ENCODE measurements at places on chromosomes 12 and 14.

DNA sequence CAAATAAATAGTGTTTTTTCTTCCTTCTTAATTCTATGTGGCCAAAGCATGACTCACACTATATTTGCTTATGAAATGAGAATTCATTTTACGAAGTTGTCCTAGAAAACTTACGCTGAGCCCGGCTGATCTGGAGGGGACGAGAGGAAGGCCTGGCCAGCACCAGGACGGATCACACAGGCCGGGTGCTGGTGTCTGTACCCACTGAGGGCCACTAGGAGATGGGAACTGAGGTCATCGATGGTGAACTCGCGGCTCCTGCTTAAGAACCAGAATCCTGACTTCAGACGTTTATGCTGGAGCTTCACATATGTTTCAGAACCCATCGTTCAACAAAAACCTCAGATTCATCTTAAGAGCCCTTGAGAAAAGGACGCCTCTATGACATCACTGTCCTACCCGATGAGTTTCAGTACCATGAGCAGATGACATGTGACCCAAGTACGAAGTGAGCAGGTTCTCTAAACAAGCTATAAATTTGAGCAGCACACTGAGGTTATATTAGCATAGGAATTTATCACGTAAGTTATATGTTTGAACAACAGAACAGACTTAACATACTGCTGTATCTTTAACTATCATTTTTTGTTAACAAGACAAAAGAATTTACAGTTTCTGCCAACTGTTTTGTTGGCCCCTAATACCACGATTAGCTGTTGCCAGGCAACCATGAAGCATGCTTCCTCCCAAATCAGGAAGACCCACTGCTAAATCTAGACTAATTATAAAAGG is 111.9 kb downstream of the FOXN3 start:
- peaks cover 14% of the 10 kb centered on the region for H3K4me1 ChIP-seq
- H3K36me3 ChIP-seq = no peaks in the 10 kb centered on the region
- no peaks in the 10 kb centered on the region for H3K27me3 ChIP-seq
- DNase-seq = peak; percentile 63
- no peak overlapping the region for H3K4me3 ChIP-seq
- peak overlapping the region; percentile 87 for H3K27ac ChIP-seq

DNA sequence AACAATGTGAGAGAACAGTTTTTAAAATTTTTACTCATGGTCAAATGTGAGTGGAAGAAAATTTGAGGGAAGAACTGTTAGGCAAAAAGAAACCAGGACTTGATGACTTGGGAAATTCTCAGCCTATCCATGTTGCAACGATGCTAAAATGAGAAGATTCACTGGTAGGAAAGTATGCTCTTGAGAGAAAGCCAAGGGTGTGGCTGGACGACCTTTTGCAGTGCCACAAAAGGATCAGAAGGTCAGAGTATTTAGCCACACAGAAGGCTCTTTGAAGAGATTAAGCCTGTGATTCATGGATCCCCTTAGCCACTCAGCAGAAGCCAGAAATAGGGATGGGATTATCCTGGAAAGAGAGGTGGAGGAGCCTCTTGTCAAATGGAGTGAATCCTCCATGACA is 336.8 kb downstream of the LRIG3 start:
- no peaks in the 10 kb centered on the region for H3K27me3 ChIP-seq
- peak; percentile 22 for DNase-seq
- H3K4me1 ChIP-seq = peaks cover 18% of the 10 kb centered on the region
- peak overlapping the region; percentile 12 for H3K27ac ChIP-seq
- H3K4me3 ChIP-seq = no peak overlapping the region
- no peaks in the 10 kb centered on the region for H3K36me3 ChIP-seq

DNA sequence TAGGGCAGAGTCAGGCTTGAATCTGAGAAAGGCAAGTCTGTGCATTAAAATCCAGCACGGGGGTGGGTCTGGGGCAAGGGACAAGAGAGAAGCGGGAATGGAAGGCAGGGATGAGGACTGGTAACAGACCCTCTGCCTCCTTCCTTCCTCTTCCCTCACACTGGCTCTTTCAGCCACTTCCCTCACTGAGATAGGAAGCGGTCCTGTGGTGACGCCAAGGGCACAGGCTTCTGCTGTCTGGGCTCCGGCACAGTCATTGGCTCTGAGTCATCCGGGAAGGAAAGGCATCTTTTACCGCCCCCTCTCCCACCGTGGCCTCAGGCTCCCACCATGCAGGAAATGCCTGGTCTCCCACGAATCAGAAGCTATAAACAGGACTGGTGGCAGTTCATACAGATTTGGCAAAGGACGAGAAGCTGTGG is 70.2 kb downstream of the ETV6 start:
- H3K4me1 ChIP-seq = peaks cover 88% of the 10 kb centered on the region
- peak; percentile 54 for DNase-seq
- H3K4me3 ChIP-seq = no peak overlapping the region
- no peaks in the 10 kb centered on the region for H3K27me3 ChIP-seq
- no peaks in the 10 kb centered on the region for H3K36me3 ChIP-seq
- H3K27ac ChIP-seq = peak overlapping the region; percentile 54

DNA sequence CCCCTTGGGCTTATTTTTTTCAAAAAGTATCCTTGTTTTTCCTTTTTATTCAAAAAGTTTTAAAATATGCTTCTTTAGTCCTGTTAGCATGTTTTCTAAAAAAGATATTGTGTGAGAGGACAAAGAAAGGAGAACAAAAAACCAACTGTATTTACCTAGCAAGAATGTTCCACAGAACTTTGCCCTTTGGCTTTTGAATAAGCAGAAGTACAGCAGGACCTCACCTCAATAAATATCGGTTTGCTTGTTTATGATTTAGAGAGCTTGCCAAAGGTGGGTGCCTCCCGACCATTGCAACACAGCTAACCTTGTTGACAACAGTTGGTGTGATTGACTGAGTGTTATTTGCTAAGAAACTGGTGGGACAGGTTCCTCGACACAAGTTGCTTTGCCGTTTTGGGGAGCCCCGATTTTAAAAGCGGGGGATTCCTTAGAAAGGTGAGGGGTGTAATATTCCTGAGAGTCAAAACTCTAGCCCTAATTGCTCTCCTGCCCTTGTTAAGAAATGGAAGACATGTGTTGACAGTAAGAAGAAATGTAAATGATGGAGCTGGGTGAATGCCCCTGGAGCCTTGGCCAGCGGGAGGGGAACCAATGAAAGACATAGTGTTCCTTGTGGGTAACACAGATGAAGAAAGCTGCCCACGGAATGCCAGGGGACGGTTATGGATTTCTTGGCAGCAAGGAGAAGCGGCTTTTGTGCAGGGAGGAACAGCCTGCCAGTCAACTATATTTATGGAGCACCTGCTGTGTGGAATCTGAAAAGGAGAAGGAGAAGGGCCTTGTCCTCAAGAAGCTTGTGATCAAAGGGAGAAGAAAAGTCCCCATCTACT is 13.7 kb downstream of the MYBPC1 start:
- no peaks in the 10 kb centered on the region for H3K36me3 ChIP-seq
- no peaks in the 10 kb centered on the region for H3K27me3 ChIP-seq
- H3K4me1 ChIP-seq = no peaks in the 10 kb centered on the region
- no peak overlapping the region for H3K27ac ChIP-seq

GRCh38 chr12:25755136-25755970 is 202.3 kb upstream of the LMNTD1 start:
- H3K4me1 ChIP-seq = no peaks in the 10 kb centered on the region
- no peaks in the 10 kb centered on the region for H3K36me3 ChIP-seq
- no peaks in the 10 kb centered on the region for H3K27me3 ChIP-seq
- no peak for DNase-seq

DNA sequence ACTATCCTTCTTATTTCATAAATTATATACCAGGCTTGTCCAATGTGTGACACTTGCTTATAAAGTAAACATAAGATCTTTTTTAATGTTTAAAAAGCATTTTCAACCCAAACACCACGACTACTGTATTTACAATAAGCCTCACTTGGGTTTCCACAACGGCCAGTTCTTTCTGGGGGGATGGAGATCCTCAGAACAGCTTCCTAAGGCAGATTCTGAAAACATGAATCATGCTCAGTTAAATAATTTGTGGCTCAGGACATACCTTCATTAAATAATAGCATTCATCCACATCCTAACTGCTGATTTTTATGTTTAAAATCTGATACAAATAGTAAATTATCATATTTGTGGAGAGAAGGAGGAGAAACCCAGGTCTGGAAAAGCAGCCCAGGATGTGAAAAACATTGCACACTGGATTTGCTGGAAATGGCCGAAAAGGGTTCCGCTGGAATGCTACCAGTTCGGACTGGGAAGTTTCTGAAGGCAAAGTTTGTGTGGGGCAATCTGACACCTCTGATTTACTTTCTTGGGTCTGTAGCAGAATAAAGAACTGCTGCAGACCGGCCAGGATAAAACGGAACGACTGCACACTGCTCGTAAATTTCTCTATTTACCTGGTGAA is 597 bp downstream of the GLT8D2 start:
- H3K27me3 ChIP-seq = no peaks in the 10 kb centered on the region
- H3K36me3 ChIP-seq = no peaks in the 10 kb centered on the region
- peak overlapping the region; percentile 80 for H3K27ac ChIP-seq
- no peaks in the 10 kb centered on the region for H3K4me1 ChIP-seq
- H3K4me3 ChIP-seq = peak overlapping the region; percentile 58

GRCh38 chr12:56941299-56942017 is 7.2 kb upstream of the SDR9C7 start:
- no peak overlapping the region for H3K4me3 ChIP-seq
- H3K27ac ChIP-seq = no peak overlapping the region
- H3K27me3 ChIP-seq = no peaks in the 10 kb centered on the region
- no peaks in the 10 kb centered on the region for H3K36me3 ChIP-seq

DNA sequence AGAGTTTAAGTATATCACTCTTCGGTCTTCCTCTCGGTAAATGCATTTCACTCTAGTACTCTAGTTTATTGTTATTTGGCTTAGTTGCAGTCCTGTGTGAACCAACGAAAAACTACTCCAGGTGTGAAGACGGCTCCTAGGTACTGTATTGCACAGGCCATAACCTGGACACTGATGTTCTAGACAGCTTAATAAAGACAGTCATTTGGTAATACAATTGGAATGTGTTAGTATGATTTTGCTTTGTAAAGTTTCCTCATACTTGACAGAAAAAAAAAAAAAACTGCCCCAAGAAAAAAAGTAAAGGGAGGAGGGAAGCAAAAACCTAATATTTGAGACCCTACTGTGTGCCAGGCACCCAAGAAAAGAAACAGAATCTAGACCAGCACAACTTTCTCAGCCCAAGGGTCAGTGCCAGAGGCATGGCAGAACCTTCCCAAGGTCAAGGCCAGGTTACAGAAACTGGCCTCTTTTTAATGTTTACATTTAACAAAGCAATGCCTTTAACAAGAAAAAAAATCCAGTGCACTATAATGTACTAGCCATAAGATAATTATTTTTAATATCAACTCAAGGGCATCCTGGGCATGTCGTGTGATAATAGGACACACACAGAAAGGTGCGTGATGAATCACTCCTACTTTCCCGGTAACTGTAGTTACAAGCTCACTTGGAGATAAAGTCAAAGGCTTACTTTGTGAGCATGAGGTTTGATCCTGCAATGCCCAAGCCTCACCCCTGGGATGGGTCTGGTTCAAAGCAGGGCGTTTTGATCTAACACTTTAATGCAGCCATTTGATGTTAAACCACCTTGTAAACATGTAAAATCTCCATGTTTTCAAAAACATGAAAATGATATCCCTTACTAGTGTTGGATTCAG is 110.6 kb downstream of the BMP4 start:
- no peaks in the 10 kb centered on the region for H3K27me3 ChIP-seq
- DNase-seq = no peak
- H3K27ac ChIP-seq = no peak overlapping the region
- no peaks in the 10 kb centered on the region for H3K36me3 ChIP-seq

GRCh38 chr14:68814238-68814538 is 21.3 kb upstream of the ZFP36L1 start:
- H3K27me3 ChIP-seq = no peaks in the 10 kb centered on the region
- H3K36me3 ChIP-seq = no peaks in the 10 kb centered on the region
- peak overlapping the region; percentile 29 for H3K4me3 ChIP-seq
- peaks cover 34% of the 10 kb centered on the region for H3K4me1 ChIP-seq
- peak overlapping the region; percentile 98 for H3K27ac ChIP-seq
- DNase-seq = no peak

DNA sequence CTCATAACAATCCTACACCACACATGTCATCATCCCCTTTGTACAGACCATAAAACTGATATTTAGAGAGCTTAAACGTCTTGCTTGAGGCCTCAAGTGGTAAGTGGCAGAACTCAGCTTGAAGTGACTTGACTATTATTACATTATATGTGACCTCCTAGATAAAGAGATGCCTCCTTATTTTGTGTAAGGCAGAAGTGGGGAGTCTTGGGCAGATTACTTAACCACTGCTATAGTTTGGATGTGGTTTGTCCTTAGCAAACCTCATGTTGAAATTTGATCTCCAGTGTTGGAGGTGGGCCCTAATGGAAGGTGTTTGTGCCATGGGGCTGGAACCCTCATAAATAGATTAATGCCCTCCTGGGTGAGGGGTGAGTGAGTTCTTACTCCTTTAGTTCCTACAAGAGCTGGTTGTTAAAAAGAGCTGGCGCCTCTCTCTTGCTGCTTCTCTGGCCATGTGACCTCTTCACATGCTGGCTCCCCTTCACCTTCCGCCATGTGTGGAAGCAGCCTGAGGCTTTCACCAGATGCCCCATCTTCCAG is 37.4 kb downstream of the RCOR1 start:
- no peaks in the 10 kb centered on the region for H3K36me3 ChIP-seq
- no peak overlapping the region for H3K4me3 ChIP-seq
- no peaks in the 10 kb centered on the region for H3K27me3 ChIP-seq
- H3K4me1 ChIP-seq = no peaks in the 10 kb centered on the region
- no peak for DNase-seq
- no peak overlapping the region for H3K27ac ChIP-seq

DNA sequence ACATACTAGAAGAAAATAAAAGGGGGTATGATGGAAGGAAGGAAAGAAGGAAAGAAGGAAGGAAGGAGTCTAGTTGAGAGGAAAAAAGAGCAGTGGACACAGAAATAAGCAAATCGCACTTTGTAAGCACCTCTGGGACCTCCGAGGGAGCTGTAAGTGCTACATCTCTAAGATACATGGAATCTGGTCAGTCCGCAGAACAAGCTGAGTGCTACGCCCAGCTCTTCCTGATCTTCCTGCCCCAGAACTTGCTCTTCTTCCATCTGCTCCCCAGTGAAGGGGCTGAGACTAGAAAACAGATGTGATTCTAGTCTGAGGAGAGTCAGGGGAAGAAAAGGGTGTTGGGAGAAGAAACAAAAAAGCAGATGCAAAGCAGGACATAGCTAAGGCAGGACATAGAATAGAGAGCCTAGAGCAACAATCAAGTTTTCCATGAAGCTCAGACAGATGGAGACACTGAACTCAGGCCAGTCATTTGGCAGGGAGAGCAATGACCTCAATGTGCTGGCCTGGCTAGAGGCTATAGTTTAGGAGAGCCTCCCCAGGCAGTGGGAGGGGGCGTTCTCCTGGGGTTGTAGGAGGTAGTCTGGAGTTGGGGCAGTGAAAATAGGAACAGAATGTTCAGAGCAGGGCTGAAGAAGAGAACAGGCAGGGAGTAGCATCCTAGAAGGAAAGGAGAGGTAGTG is 1.7 kb upstream of the MFAP5 start:
- no peak for DNase-seq
- H3K36me3 ChIP-seq = no peaks in the 10 kb centered on the region
- H3K27ac ChIP-seq = peak overlapping the region; percentile 42

- no peaks in the 10 kb centered on the region for H3K27me3 ChIP-seq
- DNase-seq = peak; percentile 27
- no peak overlapping the region for H3K4me3 ChIP-seq
Observed at GRCh38 chr12:112103758-112104503, 4.7 kb downstream of the NAA25 start.

GRCh38 chr14:70744641-70745040 is 64.7 kb downstream of the MAP3K9 start:
- no peak for DNase-seq
- no peaks in the 10 kb centered on the region for H3K4me1 ChIP-seq
- H3K27ac ChIP-seq = no peak overlapping the region
- H3K36me3 ChIP-seq = no peaks in the 10 kb centered on the region
- H3K27me3 ChIP-seq = no peaks in the 10 kb centered on the region
- H3K4me3 ChIP-seq = no peak overlapping the region

- H3K4me3 ChIP-seq = no peak overlapping the region
- H3K27me3 ChIP-seq = no peaks in the 10 kb centered on the region
- H3K27ac ChIP-seq = no peak overlapping the region
- H3K4me1 ChIP-seq = no peaks in the 10 kb centered on the region
Observed at GRCh38 chr12:91928501-91928900, 217.1 kb downstream of the BTG1 start.
